AG04449 (cell line): ENCODE measurements at places on chromosomes 5 and 9.

GRCh38 chr9:110056062-110056461 is 151.9 kb downstream of the C9orf152 start:
- no peak for DNase-seq

- DNase-seq = no peak
These were observed 15.2 kb upstream of the MAP3K1 start for GRCh38 chr5:56800186-56800585.

DNA sequence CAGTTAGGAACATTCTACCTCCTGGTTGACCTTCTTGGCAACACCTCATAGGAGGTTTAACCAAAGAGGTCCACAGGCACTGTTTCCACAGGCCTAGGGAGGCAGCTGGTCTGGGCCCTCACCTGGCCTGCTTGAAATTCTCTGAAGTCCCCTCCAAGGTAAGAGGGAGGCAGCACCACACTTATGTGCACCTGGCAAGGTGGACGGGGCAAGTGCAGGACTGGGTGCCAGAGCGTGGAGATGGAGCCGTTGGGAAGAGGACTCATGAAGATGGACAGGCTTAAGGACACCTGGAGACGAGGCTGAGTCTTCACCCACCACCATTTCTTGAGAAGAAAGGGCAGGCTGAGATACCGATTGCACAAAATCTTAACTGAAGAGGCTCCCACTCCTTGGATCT is 6.6 kb upstream of the BARHL1 start:
- DNase-seq = no peak

GRCh38 chr5:168699002-168699401 is 119.8 kb upstream of the PANK3 start:
- no peak for DNase-seq

- DNase-seq = no peak
These were observed 159.4 kb downstream of the MACROH2A1 start for GRCh38 chr5:135239453-135240282.

GRCh38 chr9:110214090-110214489 is 6.1 kb upstream of the C9orf152 start:
- DNase-seq = no peak

GRCh38 chr5:65102976-65103711 is 334.4 kb downstream of the CWC27 start:
- no peak for DNase-seq

- no peak for DNase-seq
These were observed 379.4 kb downstream of the SEMA5A start for GRCh38 chr5:9166202-9167112.

GRCh38 chr5:93184041-93184440 is 397.0 kb downstream of the NR2F1-AS1 start:
- DNase-seq = no peak

DNA sequence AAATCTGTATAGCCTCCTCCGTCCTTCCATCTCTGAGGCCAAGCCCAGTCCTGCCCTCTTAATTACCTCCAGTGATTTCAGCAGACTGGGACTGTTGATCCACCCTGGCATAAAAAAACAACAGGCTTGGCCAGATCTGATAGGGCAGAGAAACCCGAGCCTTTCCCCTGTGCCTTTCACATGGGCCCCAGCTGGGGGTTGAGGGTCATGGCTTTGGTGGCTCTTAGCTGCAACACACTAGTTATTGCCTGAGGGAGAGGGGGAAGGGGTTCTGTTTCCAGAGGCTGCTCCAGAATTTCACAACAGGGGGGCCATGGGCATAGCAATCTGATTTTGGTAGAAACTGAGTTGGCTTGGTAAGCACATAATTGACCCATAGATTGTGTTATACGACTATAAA is 21.2 kb upstream of the PANK3 start:
- DNase-seq = no peak

- peak; percentile 73 for DNase-seq
These were observed 41.8 kb downstream of the APC start for GRCh38 chr5:112779531-112779930.

DNA sequence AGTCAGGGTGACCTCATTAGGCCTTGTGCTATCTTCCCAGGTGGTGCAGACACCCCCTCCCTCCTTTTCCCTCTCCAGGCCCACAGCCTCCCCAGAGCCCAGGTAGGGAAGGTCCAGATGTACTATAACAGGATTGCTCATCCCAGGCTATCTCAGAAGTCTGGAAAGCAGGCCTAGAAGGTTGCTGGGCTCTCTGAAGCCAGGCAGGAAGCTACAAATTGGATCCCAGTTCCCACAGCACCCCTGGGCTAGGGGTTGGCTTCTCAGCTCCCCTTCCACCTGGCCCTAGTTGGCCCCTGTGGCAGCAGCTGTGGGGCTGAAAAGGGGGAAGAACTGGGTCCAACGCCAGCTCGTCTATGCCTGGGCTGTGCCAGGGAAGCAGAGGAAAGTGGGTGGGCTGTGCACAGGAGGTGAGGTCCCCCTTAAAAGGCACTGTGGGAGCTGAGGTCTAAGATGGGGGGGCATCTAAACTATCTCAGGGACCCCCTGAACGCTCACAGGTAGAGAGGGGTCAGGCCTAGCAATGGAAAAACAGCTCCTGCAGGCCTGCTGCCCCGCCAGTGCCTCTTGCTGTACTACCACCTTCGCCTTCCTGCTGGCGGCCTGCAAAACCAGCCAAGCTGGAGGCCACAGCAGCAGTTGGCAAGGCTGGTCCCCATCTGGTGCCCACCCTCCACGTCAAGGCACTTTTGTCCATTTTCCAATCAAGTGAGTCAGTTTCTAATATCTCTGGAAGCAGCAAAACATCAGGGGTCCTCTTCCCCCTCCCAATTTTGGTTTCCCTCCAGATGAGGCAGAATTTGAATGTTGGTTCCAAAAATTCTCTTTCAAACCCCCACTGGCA is 13.3 kb upstream of the PSMD5 start:
- no peak for DNase-seq

- no peak for DNase-seq
These were observed 17.2 kb downstream of the SPTLC1 start for GRCh38 chr9:92097997-92098482.

GRCh38 chr9:107248714-107249113 is 34.4 kb upstream of the RAD23B start:
- DNase-seq = no peak

DNA sequence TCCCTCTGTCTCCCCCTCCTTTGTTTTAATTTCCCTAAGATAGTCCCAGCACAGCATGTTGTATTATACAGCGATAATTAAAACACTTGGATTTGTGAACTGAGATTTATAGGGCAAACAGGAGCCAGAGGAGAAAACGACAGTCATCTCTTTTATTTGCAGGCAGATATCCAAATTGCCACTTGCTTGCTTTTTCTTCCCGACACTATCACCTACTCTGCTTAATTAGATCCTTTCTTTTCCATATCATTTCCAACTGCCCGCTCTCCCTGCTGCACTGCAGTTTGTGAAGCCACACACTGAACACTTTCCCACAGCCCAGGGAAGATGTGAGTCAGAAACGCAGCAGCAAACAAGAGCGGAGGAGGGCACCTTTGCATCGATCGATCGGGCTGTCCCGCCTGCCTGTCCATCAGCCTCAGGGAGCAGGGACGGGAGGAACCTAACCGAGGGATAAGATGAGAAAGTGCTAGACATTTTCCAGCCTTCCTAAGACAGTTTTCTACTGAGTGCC is 35.8 kb upstream of the SPRY4 start:
- no peak for DNase-seq

GRCh38 chr5:25641124-25641523 is 996.3 kb upstream of the CDH10 start:
- no peak for DNase-seq

DNA sequence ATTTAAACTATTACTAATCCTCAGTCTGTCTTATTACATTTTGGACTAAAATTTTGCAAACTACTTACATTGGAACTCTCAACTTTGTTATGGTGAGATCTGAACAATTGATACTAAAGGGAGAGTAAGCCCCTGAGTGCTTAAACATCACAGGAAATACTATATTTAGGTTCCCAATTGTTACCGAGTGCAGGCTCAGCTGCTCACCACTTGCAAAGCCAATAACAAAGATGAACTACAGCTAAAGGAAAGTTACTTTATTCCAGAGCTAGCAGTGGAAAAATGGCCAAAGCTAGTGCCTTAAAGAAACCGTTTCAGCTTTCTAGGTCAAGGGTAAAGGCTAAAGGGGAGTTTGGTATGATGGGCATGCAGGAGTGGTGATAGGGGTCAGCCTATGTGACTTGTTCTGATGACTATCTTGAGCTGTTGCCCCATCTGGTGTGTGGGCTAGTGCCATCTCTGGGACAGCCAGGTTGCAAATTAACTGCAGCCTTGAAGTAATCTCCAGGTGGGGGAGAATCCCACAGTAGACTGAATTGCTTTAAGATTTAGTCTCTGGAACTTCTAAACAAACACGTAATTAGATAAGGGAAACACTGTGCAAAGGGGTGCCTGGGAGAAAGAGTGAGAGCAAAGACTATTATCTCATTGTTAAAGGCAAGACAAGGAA is 7.8 kb upstream of the NDUFB6 start:
- no peak for DNase-seq

GRCh38 chr5:6496207-6496584 is 47.5 kb downstream of the UBE2QL1 start:
- no peak for DNase-seq

GRCh38 chr5:116075191-116075831 is 9.5 kb upstream of the COMMD10 start:
- DNase-seq = no peak

- DNase-seq = no peak
These were observed 59.1 kb downstream of the ABCA1 start for GRCh38 chr9:104868687-104869404.
